GF-D8 (cell line): ENCODE measurements at places on chromosomes 5 and 9.
A peak's percentile ranks its signal among the peaks of the same experiment; 100 is the strongest.

DNA sequence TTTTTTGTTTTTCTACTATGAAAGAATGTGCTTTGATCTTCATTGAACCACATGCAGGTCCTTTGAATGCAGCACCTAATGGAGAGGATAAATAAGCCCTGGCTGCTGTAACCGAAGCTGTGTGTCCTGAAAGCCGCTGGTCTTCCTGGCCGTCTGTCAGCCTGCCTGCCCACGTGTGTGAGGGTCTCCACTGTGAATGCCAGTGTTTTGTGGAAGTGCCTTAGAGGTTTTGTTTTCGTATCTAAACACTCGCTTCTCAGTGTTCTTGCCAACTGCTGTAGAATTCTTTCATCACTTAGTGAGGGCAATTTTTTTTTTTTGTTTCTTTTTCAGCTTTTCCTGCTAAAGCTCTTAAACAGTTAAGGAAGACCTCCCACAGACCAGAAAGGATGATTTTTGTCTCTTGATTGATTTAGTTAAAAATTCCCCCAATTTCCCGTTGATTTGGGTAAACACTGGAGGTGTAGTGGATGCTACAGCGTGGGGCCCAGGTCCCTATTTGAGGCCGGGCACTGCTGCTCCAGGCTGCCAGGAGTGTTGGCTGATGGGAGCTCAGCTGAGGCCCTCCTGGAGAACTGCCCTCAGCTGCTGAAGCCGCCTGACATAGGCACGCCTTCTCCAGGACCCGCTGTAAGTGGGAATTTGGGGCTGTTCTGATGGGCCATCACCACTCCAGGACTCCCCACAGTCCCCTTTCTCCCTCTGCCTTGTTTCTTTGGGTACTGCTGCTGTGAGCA lies 29.2 kb upstream of the PTCH1 start:
- no peak for DNase-seq

DNA sequence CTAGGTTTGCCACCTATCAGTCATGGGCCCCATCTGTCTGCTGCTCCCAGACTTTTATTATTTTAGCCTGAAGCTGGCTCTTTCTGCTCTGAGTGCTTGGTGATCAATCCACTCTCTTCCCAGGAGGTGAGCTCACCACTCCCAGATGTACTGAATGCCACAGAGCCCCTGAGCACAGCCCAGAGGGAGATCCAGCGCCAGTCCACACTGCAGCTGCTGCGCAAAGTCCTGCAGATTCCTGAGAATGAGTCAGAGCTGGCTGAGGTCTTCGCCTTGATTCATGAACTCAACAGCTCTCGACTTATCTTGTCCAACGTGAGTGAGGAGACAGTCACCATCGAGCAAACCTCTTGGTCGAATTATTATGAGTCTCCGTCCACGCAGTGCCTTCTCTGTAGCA lies 36.0 kb downstream of the HMGXB3 start:
- DNase-seq, result no peak

GRCh38 chr5:150551066-150551465 lies 43.1 kb downstream of the NDST1 start:
- DNase-seq, result no peak

- DNase-seq, result no peak
Measured at GRCh38 chr5:152527358-152528052, 122.4 kb upstream of the NMUR2 start.

GRCh38 chr5:94623011-94623410 lies 4.5 kb downstream of the SLF1 start:
- DNase-seq, result no peak

DNA sequence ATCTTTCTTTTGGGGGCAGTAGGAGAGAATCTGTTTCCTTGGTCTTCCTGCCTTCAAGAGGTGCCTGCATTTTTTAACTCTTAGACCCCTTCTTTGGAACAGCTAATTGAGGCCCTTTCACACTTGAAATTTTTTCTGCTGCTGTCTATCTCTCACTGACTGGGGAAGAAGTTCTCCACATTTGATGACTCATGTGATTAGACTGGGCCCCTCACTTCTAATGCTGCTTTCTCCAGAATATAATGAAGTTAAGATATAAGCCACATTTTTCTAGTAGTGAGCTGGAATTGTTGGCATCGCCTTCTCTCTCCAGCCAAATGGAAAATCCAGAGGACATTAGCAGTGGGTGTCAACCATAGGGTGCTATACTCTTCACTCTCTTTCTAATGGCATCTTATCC lies 12.4 kb downstream of the ZNF474 start:
- DNase-seq, result no peak

DNA sequence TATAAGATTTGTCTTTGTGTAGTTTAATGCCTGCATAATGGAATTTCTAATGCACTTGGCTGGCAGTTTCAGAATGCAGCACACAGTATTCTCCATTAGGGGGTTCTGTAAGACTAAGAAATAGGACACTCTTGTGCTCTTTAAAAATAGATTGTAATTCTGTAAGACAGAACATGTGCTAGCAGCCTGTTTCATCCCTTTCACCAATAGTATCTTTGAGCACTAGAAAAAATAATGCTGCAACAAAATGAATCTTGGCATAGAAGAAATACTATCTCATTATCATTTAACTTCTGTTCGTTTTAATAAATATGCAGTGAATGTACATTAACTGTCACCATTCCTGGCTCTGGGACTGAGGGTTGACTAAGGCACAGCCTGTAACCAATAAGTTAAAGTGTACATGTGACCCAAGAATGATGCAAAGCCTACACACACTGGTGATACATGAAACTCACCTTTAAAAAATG lies 23.8 kb upstream of the ZNF622 start:
- no peak for DNase-seq

DNA sequence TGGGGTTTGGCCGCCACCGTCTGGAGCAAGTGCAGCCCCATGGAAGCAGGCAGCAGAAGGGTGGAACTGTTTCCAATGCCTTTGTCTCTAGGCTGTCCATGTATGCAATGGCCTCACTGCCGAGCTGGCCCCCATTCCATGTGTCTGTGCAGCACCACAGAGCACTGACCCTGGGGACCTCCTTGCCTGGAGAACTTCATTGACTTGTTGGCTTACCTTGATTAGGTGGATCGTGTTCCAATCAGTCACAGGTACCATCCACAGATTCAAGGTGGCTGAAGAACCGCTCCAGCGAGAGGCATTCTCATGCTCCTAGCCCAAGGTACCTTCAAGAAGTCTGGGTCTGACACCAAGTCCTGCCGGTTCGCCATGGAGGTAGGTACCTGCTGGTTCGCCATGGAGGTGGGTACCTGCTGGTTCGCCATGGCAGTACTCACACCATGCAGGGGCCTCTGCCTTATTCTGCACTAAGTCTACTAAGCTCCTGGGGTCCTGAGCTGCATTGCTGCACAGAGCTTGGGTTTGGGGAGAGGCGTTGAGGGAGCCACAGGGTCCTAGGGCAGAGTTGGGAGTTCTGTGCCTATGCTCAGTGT lies 358.3 kb upstream of the IRX1 start:
- DNase-seq, result no peak

DNA sequence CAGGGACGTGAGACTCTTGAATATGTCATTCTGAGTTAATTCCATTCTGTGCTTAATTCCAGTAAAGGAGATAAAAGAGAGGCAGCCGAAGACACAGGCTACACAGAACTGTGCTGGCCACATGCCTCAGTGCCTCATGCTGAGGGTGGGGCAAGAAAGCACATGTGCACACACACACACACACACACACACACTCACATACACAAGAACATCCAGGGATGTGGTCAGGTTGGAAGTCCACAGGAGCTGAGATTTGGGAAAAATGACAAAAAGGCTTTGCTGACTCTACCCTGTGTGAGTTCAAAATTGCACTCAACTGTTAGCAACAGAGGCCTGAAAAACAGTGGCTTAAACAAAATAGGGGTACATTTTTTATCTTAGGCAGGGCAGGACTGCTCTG lies 40.5 kb downstream of the ALG2 start:
- no peak for DNase-seq

GRCh38 chr9:25716220-25716872 lies 38.1 kb upstream of the TUSC1 start:
- no peak for DNase-seq

DNA sequence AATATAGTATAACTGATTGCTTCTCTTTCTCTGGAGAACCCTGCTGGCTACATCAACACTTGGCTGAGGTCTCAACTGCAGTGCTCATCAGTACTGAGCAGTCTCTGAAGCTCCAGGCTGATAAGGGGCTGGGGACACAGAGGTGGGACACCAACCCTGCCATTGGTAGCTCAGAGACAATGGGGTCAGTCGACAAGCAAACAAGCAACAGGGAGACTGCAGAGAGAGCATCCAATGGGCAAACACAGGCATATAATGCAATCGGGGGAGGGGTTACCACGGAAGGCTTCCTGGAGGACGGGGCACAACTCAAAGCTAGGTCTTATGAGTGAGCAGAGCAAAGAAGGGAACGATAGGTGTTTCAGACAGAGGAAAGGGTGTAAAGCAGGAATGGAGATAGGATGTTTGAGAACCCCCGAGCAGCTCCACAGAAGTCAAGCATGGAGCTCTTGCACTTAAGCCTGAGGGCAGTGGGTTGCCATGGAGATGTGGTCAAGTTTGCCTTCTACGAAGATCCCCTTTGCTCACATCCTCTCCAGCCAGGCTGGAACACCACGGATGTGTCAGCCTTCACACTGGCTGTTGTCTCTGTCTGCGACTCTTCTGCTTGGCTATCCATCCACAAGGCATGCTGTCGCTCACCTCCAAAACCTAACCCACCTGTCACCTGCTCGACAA lies 21.5 kb upstream of the AKNA start:
- DNase-seq, result no peak

GRCh38 chr9:136373300-136374182 lies at the start of gene CARD9:
Gene CARD9 (minus strand): TSS chr9:136373669. CDS start chr9:136372078, 1,591 bp downstream.
- DNase-seq, result peak; percentile 72

DNA sequence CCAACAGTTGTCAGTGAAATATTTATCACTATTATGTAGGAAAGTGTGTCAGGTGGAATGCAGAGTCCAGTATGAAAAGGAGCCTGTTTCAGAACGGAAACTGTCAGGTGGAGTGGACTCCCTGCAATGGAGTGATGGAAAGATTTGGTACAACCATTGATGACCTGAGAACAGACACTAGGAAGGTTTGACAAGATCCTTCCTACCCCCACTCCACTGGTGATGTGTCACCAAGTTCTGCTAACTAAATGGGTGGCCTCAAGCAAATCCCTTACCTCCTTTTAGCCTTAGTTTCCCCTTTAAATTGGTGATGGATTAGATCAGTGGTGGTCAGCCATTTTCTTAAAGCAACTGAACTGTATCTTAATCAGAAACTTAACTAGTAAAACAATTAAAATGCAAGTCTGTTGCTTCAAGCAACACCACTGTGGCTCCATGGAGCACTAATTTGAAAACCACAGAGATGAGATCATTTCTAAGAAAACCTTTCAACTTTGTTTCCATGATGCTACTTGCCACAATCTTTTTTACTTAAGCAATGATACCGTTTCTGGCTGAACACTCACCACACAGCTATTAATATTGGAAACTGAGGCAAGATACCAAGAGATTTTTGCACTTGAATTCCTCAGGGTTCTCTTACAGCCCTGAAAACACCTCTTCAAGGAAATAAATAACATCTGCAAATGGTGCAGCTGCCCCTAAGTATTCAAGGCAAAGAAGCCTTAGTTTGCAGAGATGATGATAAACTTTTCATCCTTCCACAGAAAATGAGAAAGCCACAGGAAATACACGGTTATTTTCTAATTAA lies 140.6 kb downstream of the ERCC6L2 start:
- no peak for DNase-seq

DNA sequence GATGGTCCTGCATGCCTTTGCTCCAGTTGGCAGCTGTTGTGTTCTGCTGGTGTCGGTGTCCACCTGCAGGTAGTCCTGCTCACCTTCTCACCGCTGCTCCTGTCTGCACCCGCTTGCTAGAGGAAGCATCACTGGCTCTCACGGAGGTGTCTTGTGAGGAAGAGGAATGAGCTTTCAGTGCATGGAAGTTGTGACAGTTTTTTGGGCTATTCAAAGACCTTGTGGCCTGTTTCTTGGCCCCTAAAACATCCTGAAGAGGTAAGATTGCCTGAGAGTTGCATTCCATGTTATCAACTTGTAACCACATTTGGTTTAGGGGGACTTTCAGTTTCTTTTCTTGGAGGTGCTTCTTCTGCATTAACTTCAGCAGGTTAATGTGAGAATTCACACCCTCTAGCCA lies 85.6 kb downstream of the MACROH2A1 start:
- DNase-seq, result no peak

GRCh38 chr9:109632817-109633216 lies 134.7 kb upstream of the PTPN3 start:
- no peak for DNase-seq

DNA sequence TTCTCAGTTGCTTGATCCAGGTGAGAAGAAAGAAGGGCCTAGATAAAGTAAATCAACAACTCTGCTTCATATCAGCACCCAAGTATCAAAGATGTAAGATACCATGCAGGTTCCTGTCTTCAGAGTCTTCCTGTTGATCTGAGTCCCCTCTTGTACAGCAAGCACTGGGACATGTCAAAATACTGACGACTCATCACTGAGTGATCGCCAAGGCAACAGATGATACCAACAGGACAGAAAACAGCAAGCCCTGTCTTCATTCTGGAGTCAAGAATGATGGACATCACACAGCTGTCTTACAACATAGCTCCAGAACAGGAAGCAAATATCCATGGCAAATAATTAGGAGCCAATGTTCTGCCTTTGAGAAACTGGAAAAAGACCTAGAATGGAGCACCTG lies 83.7 kb downstream of the TARS1 start:
- no peak for DNase-seq

DNA sequence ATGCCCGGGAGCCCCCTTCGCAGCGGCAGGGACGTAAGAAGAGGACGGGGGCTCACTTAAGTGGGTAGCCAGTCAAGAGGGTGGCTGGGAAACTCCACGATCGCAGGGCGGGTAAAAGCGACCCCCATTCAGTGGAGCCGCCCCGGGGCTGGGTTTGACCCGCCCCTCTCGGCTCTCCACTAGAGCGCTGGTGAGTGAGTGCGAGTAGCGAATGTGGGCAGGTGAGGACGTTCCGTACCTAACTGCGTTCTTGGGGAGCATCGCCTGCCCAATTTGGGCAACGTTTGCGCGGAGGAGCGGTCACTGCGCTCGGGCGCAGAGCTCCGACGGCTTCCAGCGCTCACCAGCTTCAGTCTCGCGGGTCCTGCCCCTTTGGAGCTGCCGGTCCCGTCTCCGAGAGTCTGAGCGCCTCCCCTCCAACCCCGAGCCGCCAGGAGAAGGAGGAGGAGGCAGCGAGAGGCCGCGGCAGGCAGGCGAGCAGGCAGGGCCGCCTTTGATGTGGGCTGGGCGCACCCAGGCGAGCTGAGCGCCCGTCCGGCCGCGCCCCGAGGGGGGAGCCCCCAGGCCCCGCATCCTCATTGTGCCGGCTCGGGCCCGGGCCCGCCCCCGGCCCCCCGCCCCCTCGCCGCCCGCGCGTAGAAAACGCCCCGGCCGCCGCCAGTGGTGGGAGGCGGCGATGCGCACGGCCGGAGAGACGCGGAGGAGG lies at the start of gene FGF18:
FGF18 (plus strand) TSS at position 666 of the 706 bp plus-strand sequence. CDS start 553 bp downstream, outside the sequence.
- DNase-seq, result no peak
